ENCODE measurements at places on chromosomes 16 and 17. TPM values are rescaled to one million over a fixed set of nuclear protein-coding genes. Genes with fewer than 3 reads are reported as not detected.

DNA sequence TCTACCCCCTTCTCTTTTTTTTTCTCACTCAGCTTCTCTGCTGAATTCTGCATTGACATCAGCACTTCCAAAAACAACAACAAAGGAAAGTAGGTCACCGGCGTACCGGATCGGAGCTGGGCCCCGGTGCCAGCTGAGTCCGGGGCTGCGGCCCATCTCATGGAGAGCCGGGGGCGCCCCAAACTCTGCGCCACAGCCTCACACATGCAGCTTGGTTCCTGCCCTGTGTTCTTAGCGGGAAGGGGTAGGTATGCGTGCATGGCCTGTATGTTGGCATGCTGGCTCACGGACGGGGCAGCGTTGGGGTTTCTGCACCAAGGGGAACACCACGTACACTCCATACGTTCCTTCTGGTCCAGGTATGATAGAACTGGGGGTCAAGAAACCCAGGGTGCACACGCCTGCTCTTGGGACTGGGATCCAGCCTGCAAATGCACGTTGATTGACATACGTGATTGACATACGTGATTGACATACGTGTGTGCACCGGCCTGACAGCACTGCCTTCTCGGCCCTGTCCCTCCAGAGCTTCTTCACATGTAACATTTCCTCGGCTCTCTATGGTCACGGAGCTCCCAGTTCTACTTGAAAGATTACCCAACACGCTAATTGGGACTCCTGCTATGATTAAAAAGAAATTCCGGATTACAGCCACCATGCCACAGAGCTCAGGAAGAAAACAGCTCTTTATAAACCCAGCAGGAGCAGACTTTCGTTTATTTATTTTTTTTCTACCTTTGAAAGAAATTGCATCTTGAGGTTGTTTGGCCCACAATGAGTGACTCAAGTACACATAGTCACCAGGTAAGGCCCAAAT lies 88.7 kb downstream of the RPA1 start:
- DNase-seq: no peak

The SLC16A3 gene
- polyA plus RNA-seq: 14.1 TPM

GRCh38 chr16:58938811-58939210 lies 204.7 kb upstream of the GOT2 start:
- DNase-seq: no peak

The RNF43 gene
- polyA plus RNA-seq: 2.6 TPM

The PTX4 gene
- polyA plus RNA-seq: 0.14 TPM

DNA sequence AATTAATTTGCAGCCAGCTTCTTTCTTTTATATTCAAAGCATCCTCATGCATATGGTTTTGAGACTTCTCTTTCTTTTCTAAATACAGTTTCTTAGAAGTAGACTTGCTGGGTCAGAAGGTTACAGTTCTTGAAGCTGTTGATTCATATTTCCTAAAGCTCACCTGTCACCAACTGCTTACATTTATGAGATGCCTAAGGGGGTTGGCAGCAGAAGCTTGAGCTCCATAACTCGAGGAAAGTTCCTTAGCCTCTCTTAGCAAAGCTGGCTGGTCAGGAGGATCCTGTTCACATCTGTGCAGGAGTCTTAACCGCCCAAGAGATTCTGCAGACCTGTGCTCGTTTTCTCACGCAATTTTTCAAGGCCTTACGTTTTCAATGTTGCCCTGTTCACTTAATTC lies 218.8 kb downstream of the SNX29 start:
- DNase-seq: no peak

DNA sequence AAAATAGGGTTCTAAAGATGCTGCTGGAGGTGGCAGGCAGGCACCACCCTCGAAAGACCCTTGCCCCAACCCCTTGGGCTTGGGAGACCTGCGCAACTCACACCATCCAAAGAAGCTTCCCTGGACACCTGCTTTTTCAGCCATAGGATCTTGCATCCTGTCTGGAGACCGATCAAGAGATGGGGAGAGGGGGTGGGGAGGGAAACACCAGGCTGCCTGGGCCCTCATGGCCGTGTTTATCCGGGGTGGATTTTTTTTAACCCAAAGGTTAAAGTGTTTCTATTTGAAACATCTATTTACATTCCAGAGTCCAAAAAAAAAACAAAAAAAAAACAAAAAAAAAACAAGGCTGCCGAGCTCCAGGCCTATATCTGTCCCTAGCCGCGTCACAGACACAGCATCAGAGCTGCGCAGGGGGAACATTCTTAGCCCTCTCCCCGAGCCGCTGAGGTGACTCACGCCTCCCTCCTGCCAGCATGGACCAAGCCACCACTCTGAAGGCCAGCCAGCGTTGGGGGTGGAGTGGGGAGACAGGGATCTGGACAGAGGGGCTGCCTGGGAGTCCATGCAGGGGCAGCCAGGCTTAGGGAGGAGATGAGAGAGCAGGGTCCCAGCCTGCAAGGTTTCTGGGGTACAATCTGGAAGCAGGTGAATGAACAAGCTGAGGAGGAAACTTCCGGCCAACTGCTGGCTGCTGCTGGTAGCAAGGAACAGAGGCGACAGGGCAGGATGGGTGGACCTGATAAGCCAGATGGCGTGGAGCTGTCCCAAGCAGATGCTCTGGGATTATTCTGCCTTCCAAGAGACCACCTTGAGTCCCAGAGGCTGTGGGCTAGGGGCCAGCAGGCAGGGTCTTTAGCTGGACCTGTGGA lies 14.8 kb downstream of the HDAC5 start:
- DNase-seq: no peak

The LYRM1 gene
- polyA plus RNA-seq: 39.0 TPM

DNA sequence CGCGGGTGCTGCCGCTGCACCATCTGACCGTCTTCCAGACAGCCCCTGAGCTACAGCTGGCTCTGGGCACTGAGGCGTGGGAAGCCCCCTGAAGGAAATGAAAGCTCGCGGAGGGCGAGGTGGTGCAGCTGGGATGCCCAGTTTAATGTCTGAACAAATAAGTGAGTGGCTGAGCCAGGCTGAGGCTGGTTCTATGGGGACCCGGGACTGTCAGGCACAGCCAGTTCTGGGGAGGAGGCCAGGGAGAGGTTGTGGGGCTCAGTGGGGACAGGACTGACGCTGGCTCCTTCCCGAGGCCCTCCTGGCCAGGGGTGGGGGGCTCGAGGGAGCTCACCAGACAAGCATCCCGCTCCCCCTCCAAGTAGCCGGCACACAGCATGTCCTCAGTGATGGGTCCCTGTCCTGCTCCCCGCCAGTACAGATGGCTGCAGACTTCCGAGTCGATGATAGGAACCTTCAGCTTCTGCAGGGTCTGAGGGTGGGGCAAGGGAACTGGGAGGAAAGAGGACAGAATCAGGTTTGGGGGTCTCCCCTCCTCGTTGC lies 4.4 kb downstream of the PRSS22 start:
- DNase-seq: no peak

DNA sequence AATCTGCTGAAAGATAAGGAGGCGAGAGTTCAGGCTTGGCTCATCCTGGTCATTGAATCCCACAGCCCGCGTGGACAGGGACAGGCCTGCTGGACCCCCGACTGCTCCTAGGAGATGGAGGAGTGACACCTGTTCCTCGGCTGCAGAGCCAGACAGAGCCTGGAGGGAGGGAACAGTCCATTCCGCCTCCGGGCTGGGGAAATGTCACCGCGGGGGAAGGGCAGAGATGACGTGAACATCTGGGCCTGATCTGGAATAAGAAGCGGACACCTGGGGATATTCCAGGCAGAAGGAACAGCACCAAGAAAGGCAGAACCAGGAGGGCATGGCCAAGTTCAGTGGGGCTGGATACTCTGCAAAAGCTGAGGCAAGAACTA lies 1.5 kb downstream of the ZNF747 start:
- no peak for DNase-seq

- no peak for DNase-seq
Measured at GRCh38 chr16:70614208-70614951, 32.0 kb upstream of the IL34 start.

The SBK1 gene
- 117 TPM for polyA plus RNA-seq

The PLD6 gene
- 14.7 TPM for polyA plus RNA-seq

The CBLN1 gene
- 44.9 TPM for polyA plus RNA-seq

The CHST6 gene
- polyA plus RNA-seq: 12.3 TPM

The ZSCAN10 gene
- not detected for polyA plus RNA-seq

The TEX14 gene
- 1.3 TPM for polyA plus RNA-seq

- DNase-seq: no peak
Measured at GRCh38 chr16:9932000-9932399, 250.2 kb downstream of the GRIN2A start.

The TMIGD1 gene
- polyA plus RNA-seq: not detected

The NKD1 gene
- 22.5 TPM for polyA plus RNA-seq

DNA sequence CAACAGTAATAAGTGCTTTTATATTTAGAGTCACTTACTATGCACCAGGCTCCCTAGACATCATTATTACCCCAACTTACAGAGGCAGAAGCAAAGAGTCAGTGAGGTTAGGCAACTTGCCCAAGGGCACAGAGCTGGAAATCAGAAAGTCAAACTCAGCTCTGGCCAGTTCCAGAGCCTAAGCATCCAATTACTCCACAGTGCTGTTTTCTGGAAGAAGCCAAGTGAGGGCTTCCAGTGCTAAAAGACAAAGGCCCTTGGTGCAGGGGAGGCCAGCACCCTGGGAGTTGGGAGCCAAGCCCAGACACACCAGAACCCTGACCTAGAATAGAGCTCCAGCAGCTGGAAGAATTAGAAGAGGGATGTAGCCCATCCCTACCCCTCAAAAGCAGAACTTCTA lies 40.2 kb downstream of the C17orf67 start:
- no peak for DNase-seq

The ABCC12 gene
- polyA plus RNA-seq: 0.32 TPM

DNA sequence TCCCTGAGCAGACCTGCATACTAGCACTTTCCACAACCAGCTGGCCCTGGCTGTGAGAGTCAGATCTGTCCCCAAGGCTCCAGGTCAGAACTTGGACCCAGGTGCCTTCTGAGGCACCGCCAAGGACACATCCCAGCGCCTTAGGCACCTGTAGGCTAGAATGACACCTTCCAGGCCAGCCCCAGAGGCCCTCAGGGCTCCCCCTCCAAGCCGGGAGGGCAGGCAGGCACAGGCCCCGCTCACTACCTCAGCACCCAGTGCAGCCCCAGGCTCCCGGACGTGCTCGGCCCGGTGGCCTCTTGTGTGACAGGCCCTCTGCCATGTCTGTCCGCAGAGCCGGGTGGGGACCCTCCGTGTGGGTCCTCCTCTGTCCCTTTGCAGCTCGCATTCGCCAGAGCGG lies 56.3 kb upstream of the CMIP start:
- no peak for DNase-seq

- no peak for DNase-seq
Measured at GRCh38 chr16:89275837-89276720, 58.6 kb downstream of the ZNF778 start.

DNA sequence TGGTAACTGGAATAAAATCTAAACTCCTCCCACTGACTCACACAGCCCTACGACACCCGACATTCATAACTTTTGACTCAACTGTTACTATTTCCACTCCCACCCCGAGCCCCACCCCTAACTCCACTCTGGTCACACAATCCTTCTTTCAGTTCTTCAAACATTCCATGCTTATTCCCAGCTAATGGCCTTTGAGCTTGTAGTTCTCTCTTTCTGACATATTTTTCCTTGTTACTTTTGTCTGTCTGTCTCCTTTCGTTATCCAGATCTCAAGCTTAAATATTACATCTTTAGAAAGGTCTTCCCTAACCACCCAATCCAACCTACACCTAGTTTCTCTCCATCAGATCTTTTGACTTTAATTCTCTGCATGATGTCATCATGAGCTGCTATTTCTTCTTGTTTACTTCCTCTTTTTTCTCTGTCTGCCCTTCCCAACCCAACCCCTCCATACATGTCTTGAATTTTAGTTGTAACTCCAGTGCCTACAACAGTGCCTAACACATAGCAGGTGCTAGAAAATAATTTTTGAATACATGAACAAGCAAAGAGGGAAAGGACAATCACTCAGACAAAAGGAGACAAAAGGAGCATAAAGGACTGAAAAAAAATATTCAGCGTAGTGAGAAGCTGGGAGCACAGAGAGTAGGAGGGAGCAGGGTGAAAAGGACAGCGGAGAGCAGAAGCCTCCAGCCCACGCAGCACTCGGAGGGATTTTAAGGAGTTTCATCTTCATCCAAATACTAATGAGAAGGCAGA lies 65.2 kb upstream of the SMIM36 start:
- DNase-seq: peak; percentile 46

The TBC1D3L gene
- 60.0 TPM for polyA plus RNA-seq

The CFAP52 gene
- polyA plus RNA-seq: 14.1 TPM

DNA sequence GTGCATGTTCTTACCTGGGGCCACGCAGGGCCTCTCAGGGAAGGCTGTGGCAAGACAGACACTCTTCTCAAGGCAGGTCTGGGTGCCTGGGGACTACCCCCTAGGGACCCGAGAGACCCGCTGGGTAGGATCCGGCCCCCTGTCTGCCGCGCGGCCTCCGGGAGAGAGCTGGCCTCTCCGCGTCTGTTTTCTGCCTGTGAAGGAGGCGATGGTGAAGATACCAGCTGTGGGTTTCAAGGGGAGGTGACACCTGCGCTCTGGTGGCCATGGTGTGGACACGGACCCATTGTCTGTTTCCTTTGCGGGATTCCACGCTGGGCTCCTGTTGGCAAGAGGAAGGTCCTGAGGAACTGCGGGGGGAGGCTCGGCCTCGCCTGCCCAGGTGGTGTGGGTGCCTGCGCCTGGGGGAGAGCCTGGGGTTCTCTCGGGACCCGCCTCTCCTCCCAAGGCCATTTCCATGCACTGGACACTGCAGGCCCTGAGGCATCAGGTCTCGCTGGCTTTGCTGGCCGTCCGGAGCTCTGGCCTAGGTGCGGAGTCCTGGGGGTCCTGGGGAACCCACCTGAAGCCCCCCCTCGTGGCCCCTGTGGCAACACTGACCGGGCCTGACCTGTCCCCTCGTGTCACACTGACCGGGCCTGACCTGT lies 12.2 kb upstream of the METRNL start:
- no peak for DNase-seq

The GAS7 gene
- 74.9 TPM for polyA plus RNA-seq

DNA sequence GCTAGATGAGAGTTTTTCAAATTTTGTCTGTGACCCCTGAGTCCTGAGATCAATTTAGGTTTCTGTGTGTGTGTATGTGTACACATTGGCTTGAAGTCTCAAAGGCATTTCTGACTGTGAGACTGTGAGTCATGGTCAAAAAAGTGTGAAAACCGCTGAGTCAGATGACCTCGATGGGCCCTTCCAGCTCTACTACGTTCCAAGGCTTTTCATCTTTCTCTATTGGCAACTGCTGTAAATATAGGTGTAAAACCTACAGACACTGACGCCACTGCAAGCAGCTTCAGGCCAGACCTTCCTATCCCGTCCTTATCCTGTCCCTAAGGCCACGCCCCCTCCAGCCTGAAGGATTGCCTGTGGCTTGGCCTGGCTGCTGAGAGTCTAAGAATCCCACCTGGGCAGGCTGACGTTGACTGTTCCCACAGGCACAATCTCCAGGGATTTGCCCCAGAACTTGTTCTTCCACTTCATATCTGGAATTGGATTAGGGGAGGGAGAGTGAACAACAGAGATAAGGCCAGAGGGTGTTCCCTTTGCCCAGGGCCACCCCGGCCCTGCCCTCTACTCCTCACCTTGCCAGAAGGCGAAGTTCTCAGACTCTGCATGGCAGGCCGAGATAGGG lies 11.3 kb downstream of the OSBPL7 start:
- no peak for DNase-seq
